GM13976 (cell line): ENCODE measurements at places on chromosomes 13 and 19.

- DNase-seq = no peak
These were observed 24.5 kb downstream of the SAE1 start for GRCh38 chr19:47155148-47155547.

DNA sequence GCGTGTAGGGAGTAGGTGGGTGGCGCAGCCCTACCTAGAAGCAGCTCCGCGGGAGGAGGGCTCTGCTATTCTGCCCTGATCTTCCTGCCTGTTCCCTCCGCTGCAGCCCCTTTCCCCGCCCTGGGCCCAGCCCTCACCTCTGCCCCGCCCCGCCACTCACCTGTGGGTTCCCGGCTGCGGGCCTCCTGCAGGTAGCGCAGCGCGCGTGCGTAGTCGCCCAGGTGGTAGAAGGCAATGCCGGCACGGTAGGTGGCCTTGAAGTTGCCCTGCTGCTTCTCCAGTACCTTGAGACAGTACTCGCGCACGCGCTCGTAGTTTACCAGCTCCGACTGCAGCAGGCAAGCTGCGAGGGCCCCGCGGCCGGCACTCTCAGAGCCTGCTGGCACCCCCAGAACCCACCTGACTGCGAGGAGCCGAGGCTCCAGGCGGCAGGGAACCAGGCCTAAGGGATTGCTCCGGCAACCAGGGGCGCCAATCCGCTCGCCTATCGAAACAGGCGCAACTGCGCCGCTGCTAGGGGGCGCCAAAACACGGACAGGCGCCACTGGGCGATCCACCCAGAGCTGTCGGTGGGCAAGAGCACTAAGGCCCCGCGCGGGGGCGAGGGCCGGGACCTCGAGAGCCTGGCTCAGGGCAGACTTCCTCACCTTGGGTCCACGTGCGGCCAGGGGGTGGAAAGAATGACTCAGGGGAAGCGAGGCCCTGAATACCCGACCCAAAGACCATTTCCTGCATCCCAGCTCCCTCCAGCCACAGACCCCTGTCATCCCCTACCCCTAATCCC, 965 bp downstream of the TTC9B start:
- no peak for DNase-seq

- peak; percentile 13 for DNase-seq
These were observed 82.9 kb downstream of the PDS5B start for GRCh38 chr13:32669030-32669646.

DNA sequence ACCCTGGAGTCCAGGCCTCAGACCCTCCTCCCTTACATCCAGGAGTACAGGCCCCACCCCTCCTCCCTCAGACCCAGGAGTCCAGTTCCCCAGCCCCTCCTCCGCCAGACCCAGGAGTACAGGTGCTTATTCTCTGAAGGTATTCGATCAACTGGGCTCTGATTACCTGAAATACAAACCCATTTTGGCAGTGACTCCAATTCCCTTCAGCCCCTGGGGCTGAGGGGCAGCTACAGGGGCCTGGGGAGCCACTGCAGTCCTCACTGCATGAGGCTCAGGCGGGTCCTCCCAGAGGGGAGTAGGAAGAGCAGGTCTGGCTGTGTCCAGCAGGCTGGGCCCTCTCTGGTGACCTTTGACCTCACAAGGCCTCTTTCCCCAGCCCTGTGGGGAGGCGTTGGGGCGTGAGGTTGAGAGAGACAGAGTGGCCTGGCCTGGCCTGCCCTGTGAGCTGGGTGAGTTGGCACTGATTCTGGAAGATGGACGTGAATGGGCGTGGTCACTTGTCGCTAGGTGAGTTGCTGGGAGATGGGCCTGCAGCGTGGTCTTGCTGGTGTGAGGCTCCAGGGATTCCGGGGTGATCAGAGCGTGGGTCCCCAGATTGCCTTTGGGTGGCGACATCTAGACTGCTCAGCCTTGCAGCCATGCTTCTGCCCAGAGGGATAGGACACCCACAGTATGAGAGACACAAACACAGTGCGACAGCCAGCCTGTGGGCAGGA, 3.1 kb downstream of the BCAT2 start:
- peak; percentile 26 for DNase-seq

DNA sequence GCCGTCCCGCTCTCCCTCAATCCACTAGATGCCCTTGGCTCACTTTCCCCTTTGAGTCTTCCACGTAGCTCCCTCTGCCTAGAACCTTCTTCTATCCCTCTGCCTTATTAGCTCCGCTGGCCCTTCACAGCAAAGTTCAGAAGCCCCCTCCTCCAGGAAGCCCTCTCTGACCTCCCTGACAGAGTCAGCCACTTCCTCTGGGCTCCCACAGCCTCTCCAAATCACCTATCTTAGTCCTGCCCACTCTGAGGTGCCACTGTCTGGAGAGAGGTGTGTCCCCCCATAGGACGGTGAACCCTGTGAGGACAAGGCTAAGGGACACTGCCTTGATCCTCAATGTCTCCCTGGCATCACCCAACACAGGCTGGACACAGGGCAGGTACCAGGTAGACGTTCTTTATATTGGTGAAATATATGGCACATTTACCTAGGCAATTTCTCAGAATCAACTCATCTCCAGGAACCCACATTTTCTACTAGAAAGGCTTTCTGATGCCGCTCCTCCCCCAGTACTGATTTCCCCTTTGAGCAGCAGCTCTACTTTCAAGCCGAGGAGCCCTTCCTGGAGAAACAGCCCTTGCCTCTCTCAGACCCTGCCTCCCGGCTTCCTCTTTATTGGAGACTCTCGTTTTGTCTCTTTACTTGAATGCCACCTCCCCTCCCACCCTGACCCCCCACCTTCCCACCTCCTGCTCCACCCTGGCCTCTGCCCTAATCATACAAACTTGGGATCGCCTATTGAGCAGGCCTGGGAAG, 3.4 kb upstream of the TGFB1 start:
- no peak for DNase-seq

DNA sequence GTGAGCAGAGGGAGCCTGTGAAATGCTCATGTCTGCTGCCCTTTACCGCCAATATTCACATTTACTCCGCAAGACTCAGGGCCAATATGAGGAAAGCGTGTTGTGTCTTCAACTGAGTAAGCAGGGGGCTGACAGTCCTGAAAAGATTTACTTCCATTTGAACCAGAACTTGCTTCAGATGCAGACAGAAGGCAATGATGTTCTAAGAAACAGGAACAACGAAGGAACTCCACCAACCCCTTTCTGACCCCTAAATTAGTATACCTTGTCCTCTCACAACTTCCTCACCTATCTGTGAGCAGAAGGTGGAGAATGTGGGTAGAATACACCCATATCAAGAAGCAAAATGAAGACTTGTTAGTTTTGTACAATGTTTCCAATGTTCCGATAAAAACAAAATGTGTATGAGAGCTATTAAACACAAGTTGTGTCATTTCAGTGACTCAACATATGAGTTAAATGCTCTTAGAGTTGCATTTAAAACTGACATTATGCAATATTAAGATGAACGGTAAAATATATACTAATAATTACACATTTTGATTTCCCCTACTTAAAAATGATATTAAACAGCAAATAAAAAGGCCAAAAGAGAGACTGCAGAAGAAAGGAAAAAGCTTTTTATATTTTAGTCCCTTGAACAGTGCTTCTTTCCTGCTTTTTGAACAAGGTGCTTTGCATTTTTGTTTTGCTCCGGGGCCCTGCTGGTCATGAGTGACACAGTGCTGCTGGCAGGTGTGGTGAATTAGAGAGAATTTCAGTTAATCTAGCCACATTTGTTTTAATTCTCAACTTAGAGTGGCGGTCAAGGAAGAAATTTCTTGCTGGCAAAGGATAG, 16.0 kb downstream of the TMEM272 start:
- DNase-seq = no peak

GRCh38 chr19:9032136-9032631, 22.0 kb upstream of the MUC16 start:
- DNase-seq = no peak

GRCh38 chr13:112759053-112759452, 69.2 kb downstream of the ATP11A start:
- no peak for DNase-seq

- peak; percentile 67 for DNase-seq
These were observed 5.5 kb upstream of the ADAMTS10 start for GRCh38 chr19:8615813-8616596.

DNA sequence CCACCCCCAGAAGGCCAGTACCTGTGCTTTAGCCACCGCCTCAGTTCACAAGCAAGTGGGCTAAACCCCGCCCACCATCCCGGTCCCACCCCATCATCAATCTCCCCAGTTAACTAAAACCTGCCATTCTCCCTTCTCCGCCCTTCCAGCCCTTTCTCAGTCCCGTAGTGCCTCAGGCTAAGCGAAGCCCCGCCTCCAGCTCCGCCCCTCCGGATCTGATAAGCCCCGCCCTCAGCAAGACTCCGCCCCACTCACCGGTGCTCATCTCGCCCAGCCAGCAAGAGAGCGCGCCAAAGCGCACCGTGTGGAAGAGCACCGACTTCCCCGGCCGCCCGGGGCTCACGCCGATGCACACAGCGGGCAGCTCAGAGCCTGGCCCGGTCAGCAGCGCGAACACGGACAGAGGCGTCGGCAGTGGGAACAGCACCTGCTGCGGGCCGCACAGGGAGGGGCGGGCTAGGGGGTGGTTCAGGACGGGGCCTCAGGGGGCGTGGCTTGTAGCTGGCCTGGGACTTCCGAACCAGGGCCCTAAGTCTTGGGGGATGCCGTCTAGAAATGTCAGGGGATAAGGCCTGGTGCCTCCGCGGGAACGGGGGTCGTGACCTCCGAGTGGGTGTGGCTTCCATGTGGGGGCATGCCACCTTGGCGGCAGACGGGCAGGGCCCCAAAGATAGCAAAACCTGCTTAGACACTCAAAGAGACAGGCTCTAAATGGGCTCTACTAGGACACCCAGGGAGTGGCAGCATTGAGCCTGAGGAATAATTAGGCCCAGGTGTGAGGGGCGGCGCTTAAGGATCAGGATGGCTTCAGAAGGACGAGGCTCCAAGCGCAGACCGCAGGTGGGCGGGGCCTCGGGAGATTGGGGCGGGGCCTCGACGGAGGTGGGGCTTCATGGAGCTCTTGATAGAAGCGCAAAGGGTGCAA, 21.4 kb downstream of the MAP4K1 start:
- DNase-seq = no peak

DNA sequence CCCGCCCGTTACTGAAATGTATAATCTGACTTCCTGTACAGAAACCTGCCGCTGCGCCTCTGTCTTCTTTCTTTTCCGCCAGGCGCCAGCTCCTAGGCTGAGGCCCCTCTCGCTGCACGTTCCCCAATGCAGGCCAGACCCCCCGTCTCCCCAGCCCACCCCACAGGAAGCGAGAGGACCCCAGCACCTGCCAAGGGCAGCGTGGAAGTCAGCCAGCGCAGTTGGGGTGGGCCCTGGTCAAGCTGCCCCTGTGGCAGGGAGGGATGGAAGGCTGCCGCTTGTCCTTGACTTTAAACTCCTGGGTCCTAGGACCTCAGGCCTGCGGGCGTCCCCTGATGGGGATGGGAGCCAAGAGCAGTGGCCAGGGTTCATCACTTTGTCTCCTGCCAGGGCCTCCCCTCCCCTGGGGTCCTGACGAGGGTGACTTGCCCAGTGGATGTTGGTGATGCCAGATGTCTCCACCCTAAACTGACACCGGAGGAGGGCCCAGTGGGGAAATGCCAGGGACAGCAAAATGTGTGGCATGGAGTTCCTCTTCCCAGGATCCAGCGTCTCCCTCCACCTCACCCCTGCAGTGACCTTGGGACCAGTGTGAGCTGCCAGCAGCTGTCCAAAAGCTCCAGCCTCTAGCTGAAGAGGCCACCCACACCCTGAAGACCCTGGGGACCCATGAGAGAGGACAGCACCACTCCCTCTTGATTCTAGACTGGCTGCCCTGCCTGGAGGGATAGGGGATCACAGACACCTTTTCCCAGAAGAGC, 8.5 kb upstream of the MARCHF2 start:
- no peak for DNase-seq

- no peak for DNase-seq
These were observed 155.0 kb upstream of the SOX1 start for GRCh38 chr13:111911754-111912452.

GRCh38 chr19:29395111-29395733, 130.6 kb upstream of the VSTM2B start:
- no peak for DNase-seq

- DNase-seq = no peak
These were observed 107.2 kb upstream of the HTR2A start for GRCh38 chr13:47004027-47004426.

- DNase-seq = no peak
These were observed 131.8 kb upstream of the PEG3 start for GRCh38 chr19:56972291-56972841.

DNA sequence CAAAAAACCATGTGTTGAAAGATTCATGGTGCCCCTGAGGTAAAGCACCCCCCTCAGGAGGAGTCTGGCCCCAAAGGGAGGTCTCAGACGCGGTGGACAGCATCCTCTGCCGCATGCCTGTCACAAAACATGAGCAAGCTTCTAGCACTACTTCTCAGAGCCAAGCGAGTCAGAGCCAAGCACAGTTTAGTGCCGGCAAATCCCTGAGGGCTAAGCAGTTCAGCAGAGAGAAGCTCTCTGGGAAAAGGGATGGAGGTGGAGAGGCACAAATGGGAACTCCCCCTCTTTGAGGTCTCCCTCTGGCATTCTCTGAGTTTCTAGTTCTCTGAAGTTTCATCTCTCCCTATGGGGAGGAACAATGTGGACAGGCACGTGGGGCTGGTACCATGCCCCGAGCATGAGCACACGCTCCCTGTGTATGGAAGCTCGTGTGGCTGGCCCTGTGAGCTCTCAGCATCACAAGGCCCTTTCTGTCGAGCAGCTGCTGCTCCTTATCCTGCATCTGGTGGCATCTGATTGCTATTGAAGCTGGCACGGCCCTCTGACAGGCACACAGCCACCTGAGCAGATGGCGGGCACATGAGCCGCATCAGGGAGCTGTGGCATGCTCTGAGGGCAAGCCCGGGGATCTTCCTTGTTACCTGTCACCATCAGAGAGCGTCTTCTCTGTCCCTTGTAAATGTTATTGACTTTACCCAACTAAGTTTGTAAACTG, 325.1 kb downstream of the SLC7A1 start:
- no peak for DNase-seq

DNA sequence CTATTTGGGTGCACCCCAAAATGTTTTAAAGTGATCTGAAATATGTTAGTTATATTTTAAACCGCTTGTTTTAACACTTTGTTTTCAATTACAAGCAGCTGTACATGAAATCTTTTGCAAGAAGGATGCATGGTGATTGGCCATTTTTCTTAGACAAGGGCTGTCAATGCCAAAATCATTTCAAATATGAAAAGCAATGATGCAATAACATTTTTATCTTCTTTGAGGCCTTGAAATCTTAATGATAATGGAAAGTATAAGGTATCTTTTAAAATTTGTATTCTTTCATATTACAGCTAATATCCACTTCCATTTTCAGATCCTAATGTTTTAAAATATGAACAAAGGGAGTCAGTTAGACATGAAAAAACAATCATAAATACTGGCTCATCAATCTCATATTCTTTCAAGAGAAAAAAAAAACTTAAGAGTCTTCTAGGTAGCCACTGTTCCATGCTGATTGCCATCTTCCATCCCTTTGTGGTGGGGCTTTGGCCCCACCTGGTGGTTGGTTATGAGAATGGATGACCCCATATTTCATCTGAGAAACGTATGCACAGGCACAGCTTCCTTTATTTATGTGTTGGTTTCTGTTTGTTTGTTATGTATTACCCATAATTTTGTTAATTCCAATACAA, 330.3 kb upstream of the MIR17HG start:
- DNase-seq = peak; percentile 55

GRCh38 chr19:17054746-17055145, 20.5 kb downstream of the HAUS8 start:
- DNase-seq = no peak
